Activated T-cell treated with anti-CD3 and anti-CD28 coated beads, Interleukin-2, amount 50 U/mL, for 72 hours (primary cell): ENCODE measurements at places on chromosomes 3 and 15. TPM values are rescaled to one million over a fixed set of nuclear protein-coding genes. Genes with fewer than 3 reads are reported as not detected.
A peak's percentile ranks its signal among the peaks of the same experiment; 100 is the strongest.

The SLC6A1 gene
- total RNA-seq = not detected

The SOX14 gene
- not detected for total RNA-seq

The NR1I2 gene
- 0.17 TPM for total RNA-seq

The GPR149 gene
- not detected for total RNA-seq

The DCP1A gene
- total RNA-seq = 47.1 TPM

The ASB14 gene
- total RNA-seq = not detected

DNA sequence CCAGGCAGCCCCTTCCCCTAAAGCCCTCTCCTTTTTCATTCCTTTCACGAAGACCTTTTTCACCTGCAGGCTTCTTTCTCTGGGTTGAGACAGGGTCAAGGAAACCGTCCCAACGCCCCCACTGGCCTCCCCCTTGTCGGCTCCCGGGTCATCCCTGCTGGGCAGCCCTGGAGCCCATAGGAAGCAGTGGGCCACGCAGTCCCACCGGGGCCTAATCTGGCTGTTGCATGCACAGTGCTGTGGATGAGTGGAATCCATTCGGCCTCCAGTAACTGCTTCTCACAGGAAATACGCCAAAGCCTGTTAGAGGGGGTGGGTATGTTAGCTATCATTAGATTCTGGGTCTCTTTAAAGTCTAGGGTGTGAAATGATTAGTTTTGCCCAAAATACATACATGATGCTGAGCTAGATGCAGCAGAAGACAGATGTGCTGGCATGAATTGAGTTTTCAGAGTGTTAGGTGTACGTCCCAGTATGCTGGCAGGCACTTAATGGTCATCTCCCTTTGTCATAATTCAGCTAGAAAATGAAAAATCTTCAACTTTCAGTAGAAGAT, 16.6 kb downstream of the LYSMD4 start:
- no peaks in the 10 kb centered on the region for H3K27me3 ChIP-seq
- H3K4me3 ChIP-seq = no peak overlapping the region
- H3K4me1 ChIP-seq = peaks cover 42% of the 10 kb centered on the region
- H3K36me3 ChIP-seq = peaks cover 5% of the 10 kb centered on the region

GRCh38 chr3:39147711-39148434, 5.5 kb downstream of the CSRNP1 start:
- peak overlapping the region; percentile 97 for H3K27ac ChIP-seq
- H3K27me3 ChIP-seq = no peaks in the 10 kb centered on the region
- H3K36me3 ChIP-seq = peaks cover 42% of the 10 kb centered on the region
- H3K4me1 ChIP-seq = peaks cover 81% of the 10 kb centered on the region

DNA sequence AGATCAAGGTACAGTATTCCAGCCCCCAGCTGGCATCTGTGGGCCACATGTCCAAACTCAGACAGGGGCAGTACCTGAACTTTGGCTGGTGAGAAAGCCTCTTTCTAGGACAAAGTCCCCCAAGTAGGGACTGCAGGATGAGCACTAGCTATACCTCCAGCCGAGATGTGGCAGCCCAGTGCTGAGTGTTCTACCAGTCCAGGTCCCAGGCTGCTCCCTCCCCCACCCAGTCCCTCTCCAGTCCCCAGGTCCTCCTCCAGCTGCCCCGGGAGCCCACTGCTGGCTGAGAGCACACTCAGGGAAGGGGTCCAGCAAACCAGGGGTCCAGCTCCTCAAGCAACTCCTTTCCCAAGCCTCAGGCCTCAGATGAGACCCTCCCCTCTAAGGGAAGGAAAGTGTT, 1.5 kb downstream of the SLC26A6 start:
- H3K4me3 ChIP-seq = peak overlapping the region; percentile 94
- no peak overlapping the region for H3K27ac ChIP-seq
- H3K27me3 ChIP-seq = no peaks in the 10 kb centered on the region
- H3K4me1 ChIP-seq = peaks cover 26% of the 10 kb centered on the region
- H3K36me3 ChIP-seq = peaks cover 7% of the 10 kb centered on the region

DNA sequence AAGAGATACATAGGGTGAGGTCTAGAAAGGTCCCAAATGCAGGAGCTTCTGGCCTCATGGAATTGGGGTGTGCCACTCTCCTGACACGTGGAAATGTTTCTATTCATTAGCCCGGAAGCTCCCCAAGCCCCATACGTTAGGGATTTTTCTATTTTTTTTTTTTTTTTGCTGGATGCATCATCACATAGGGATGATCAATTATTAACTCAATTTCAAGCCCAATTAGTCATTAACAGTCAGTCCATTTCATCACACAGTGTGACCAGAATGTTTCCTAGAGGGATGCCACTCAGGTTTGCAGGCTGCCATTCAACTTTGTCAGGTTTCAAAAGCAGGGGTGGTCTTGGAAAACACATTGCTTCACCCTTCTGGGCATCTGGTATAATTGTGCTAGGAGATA, 40.7 kb upstream of the MKRN3 start:
- no peaks in the 10 kb centered on the region for H3K4me1 ChIP-seq
- H3K27ac ChIP-seq = no peak overlapping the region
- DNase-seq = no peak
- no peaks in the 10 kb centered on the region for H3K27me3 ChIP-seq
- no peak overlapping the region for H3K4me3 ChIP-seq

DNA sequence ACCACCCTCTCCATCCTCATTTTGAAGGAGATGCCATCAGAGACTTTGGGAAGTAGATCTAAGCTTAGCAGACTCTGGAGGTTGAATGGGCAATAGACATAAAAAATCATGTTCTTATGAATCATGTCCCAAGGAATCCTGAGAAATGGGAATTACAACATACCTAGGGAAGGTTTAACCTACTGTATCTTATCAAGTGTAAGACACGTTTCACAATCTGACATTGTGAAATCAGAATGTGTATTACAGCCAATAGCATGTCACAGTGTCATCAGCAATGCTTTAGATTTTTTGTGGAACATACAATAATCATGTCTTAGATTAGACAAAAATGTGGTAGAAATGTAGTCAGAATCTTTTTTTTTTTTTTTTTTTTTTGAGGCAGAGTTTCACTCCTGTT, 332.4 kb upstream of the TLE3 start:
- H3K4me1 ChIP-seq = peaks cover 29% of the 10 kb centered on the region
- H3K27me3 ChIP-seq = peaks cover 18% of the 10 kb centered on the region
- H3K36me3 ChIP-seq = peaks cover 2% of the 10 kb centered on the region
- no peak overlapping the region for H3K27ac ChIP-seq

- H3K4me1 ChIP-seq = no peaks in the 10 kb centered on the region
- H3K36me3 ChIP-seq = no peaks in the 10 kb centered on the region
- H3K27ac ChIP-seq = no peak overlapping the region
- DNase-seq = no peak
Measured at GRCh38 chr3:33134026-33134625, 20.3 kb downstream of the CRTAP start.

DNA sequence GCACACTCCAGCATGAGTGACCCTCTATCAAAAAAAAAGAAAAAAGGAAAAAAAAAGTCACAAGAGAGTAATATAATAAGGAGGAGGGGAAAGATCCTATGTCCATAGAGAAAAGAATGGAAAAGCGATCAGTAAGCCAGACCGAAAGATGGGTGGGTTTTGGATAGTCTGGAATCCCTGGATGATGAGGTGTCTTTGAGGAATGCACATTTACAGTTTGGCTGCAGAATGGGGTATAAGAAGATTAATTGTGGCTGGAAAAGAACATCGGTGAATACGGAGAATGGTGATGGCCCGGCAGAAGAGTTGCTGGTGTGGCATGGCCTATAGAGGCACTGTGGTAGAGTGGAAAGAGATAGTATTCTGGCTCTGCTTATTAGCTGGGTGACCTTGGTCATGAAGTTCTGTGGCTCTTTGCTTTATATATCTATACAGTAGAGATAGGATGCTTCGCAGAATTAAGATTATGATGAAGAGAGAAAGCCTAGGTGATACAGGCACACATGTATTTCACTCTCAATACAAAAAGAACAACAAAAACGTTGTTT, 187.9 kb downstream of the AKAP13 start:
- H3K36me3 ChIP-seq = peaks cover 3% of the 10 kb centered on the region
- H3K4me1 ChIP-seq = peaks cover 28% of the 10 kb centered on the region
- no peaks in the 10 kb centered on the region for H3K27me3 ChIP-seq
- no peak overlapping the region for H3K27ac ChIP-seq

- no peaks in the 10 kb centered on the region for H3K4me1 ChIP-seq
- peaks cover 28% of the 10 kb centered on the region for H3K27me3 ChIP-seq
- no peak for DNase-seq
- no peak overlapping the region for H3K27ac ChIP-seq
- peaks cover 6% of the 10 kb centered on the region for H3K36me3 ChIP-seq
Measured at GRCh38 chr15:59180945-59181600, 25.6 kb upstream of the LDHAL6B start.

DNA sequence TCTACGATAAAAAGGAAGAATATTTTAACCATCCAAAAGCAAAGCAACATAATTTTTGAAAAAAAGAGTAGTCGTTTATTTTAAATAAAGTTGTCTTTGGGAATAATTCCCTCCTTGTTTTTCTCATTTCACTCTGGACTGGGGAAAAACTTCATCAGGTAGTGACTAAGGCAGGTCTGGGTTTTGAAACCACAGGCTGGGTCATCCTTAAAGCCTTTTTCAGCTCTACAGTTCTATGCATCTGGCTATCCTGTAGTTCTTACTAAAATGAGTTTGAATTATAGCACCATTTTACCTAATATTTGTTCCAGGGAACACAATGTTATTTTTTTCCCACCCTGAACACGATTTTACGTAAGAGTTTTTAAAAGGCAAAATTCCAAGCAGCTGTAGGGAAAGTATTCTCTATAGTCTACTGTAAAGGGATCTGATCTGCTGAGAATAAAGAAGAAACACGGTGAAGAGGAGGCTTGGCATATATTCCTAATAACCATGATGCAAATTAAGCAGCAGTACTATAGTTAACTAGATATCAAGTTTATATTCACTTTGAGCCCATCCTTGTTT, 107.7 kb downstream of the OSBPL10 start:
- no peak overlapping the region for H3K4me3 ChIP-seq
- H3K27ac ChIP-seq = no peak overlapping the region
- H3K36me3 ChIP-seq = no peaks in the 10 kb centered on the region

DNA sequence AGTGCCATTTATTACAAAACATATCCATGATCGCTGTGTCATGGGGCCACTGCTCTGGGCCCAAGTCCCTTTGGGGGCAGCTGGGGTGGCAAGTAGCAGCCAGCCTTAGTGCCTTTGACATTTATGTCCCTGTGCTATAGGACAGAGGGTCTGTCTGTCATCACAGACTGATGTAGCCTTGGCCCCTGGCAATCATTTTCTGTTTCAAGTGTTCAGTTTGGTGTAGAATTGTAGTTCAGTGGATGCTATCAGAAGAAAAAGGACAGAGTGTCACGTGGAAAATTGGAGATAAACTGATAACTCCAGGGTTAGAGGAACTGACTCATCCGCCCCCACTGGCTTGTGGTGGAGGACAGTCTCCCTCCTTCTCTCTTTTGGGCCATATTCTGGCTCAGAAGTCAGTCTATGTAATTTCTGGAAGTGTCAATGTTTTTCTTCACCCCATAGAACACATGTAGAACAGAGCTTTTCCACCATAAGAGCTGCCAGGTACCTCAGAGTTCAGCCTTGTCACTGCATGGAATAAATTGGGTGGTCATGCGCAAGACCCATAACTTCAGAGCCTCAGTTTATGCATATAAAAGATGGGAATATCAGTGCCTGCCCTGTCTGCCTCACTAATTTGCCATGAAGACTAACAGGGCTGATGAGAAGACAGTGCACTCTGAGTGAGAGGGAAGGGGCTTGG, 4.5 kb upstream of the MRPS22 start:
- H3K4me3 ChIP-seq = no peak overlapping the region
- H3K27me3 ChIP-seq = peaks cover 10% of the 10 kb centered on the region
- H3K27ac ChIP-seq = no peak overlapping the region
- peaks cover 3% of the 10 kb centered on the region for H3K36me3 ChIP-seq
- H3K4me1 ChIP-seq = peaks cover 28% of the 10 kb centered on the region
- no peak for DNase-seq
